ENCODE measurements at places on chromosomes 11 and 22.

DNA sequence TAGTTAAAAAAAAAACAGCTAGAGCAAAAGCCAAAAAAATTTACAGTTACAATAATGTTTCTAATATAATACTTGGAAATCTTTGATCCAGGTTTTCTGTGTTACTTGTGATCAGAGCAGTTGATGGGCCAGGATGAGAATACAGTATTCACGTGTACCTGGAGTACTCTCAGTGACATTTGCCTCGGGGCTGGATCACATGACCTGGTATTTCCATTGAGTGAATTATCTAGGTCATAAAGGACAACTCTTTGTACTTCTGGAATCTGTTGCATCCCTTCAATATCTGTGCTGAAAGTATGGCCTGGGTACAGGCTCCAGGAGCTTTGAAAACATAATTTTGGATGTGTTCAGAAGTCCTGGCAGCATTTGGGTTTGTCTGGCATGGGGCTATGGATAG lies 93.5 kb downstream of the GRAMD1B start:
- DNase-seq = no peak

GRCh38 chr11:124793466-124794278 lies 6.5 kb downstream of the MSANTD2 start:
- DNase-seq = peak; percentile 18

- no peak for DNase-seq
These were observed 23.8 kb downstream of the SLC6A5 start for GRCh38 chr11:20623252-20623651.

DNA sequence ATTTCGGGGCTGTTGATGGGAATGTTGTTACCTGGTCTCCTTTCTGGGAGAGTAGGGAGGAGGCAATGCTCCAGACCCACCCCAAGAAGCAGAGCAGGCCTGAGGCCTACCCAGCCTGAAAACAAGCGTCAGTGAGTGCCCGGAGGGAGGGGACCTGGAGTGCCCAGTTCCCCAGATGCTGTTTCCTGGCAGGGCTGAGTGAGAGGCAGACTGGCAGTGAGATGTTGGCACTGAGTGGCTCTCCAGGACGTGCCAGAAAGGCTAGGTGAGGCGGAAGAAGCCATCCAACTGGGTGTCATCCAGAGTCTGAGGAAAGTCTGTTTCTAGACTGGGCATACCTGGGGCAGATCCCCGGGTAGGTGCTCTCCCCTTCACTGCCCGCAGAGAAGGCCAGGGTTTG lies 1.3 kb downstream of the POU2F3 start:
- DNase-seq = no peak

GRCh38 chr11:47982616-47983015 lies 2.3 kb downstream of the PTPRJ start:
- DNase-seq = no peak

- DNase-seq = peak; percentile 5
These were observed 401.0 kb downstream of the LARGE1 start for GRCh38 chr22:33519071-33519973.

DNA sequence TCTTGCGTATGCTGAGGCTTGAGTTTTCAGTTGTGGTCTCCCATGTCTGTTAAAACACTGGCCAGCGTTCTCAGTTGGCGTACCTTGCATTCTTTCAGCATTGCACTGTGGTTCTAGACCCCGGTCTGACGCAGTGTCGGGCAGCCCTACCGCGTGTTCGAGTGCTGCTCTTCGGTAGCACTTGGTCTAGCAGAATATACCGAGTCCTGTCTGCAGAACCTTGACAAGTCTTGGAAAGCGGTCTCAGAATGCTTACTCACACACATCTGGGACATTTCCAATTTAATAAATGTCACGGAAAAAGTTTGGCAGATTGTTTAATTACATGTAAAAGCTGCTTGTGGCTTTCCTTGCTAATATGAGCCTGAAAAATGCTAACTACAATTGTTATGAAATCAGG lies 32.6 kb downstream of the PPFIA1 start:
- DNase-seq = no peak

GRCh38 chr11:7696424-7696823 lies 9.9 kb downstream of the OVCH2 start:
- DNase-seq = peak; percentile 28

Data from stimulated activated CD4-positive, alpha-beta T cell treated with anti-CD3 and anti-CD28 coated beads, Interleukin-15, amount 100 ng/mL, for 24 hours (primary cell).